ENCODE measurements at places on chromosomes 4 and X.

DNA sequence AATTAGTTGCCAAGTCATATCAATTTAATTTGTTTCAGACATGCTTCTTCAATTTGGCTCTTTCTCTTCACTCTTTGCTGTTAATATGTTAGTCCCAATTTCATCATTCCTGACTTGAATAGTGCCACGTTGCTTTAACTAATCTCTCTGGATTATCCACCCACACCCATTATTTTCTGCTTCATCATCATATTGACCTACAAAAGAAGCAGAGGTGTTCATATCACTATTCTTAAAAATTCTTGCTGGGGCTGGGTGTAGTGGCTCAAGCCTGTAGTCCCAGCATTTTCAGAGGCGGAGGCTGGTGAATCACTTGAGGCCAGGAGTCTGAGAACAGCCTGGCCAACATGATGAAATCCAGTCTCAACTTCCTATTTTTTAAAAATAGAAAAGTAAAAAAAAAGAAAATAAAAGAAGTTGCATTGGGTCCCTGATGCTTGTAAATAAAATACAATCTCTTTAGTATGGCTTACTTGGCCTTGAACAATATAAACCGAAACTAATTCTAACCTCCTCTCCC is 65.7 kb upstream of the KCNIP4 start:
- DNase-seq, result no peak

DNA sequence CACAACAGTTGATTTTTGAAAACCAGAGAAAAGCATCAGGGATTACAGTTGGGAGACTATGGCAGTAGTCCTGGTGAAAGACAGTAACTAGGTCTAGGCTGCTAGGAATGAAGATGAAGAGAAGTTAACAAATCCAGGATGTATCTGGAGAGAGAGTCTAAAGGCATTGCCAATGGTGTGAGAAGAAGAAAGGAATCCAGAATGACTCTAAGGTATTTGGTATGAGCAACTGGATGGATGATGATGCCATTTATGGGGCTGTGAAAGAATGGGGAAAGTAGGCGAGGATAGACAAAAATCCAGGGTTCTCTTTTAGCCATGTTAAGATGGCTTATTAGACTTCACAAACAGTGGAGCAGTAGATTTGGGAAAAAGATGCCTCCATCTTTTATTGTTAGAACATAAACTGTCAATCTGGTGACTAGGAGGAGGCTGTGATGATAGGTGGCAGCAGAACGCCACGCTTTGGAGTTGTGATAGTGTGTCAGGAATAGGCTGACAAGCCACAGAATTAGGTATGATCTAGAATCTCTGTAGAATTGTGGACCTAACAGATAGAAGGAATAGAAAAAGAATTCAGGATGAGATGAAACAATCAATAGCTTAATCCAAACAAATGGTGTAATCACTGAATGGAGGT is 27.3 kb upstream of the JADE1 start:
- DNase-seq, result no peak

DNA sequence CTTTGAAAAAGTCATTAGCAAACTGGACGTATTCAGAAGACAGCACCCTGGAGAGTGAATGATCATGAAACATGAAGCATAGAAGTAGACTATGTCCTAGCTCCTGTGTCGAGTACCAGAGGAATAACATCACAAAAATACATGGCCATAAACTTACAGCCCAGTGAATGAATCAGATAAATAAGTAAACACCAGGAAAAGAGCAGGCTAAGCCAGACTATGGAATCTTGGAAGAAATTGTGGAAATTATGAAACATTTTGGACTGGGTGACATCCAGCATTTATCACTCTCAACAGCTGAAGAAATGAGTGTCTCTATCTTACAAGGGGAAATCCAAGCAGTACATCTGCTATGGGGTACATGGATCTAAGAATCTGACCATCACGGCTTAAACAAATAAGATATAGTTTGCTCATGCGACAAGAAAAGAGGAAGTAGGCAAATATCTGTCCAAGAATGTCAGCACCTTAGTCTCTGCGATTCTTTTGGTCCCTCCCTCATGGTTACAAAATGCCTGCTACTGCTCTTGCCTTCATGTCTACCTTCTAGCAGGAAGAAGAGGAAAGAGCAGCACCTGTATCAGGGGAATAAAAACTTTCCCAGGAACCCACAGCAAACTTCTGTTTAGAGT is 481.5 kb downstream of the BCOR start:
- no peak for DNase-seq

- DNase-seq, result no peak
Observed at GRCh38 chr4:18735740-18736268, 714.2 kb upstream of the LCORL start.

- DNase-seq, result no peak
Observed at GRCh38 chrX:100098660-100099375, 311.3 kb downstream of the PCDH19 start.

- DNase-seq, result no peak
Observed at GRCh38 chrX:21705225-21705624, 47.1 kb upstream of the KLHL34 start.

GRCh38 chr4:159160242-159160641 is 57.4 kb downstream of the RAPGEF2 start:
- DNase-seq, result no peak

- no peak for DNase-seq
Observed at GRCh38 chr4:168908093-168908492, 102.0 kb downstream of the CBR4 start.

GRCh38 chr4:138894709-138895108 is 120.9 kb upstream of the NOCT start:
- DNase-seq, result no peak

DNA sequence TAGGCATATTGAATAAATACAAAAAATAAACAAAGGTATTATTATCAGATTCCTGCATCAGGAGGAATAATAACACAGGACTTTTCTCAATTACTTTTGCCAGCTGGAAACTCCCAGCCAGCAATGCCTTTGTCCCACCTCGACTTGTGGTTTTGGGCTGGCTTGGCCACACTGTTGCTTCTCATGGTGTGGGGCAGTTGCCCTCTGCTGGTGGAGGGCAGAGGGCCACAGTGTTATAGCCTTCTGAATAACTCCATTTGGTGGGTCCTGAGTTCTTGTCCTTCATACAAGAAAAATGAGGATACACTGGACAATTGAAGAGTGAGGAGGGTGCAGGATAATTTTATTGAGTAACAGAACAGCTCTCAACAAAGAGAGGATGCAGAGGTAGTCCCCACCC is 1206.0 kb upstream of the ADGRL3 start:
- no peak for DNase-seq
